ENCODE measurements at places on chromosomes 7 and 10.

DNA sequence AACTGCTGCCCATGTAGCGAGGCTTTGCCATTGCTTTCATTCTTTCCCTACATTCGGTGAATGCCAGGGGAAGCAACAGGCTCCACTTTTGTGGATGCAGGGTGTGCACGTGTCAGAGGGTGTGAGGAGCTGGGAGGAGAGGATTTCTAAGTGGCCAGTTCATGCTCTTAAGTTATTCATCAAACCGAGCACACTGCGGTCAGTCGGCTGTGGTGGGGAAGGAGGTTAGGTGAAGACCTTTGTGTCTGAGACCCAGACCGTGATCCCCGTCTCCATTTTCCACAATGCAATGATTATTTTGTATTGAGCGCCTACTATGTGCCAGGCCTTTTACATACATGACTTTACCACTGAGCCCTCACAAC is 438.6 kb upstream of the GALNT17 start:
- no peak for DNase-seq

GRCh38 chr7:151585744-151586393 is 66.2 kb upstream of the RHEB start:
- no peak for DNase-seq

DNA sequence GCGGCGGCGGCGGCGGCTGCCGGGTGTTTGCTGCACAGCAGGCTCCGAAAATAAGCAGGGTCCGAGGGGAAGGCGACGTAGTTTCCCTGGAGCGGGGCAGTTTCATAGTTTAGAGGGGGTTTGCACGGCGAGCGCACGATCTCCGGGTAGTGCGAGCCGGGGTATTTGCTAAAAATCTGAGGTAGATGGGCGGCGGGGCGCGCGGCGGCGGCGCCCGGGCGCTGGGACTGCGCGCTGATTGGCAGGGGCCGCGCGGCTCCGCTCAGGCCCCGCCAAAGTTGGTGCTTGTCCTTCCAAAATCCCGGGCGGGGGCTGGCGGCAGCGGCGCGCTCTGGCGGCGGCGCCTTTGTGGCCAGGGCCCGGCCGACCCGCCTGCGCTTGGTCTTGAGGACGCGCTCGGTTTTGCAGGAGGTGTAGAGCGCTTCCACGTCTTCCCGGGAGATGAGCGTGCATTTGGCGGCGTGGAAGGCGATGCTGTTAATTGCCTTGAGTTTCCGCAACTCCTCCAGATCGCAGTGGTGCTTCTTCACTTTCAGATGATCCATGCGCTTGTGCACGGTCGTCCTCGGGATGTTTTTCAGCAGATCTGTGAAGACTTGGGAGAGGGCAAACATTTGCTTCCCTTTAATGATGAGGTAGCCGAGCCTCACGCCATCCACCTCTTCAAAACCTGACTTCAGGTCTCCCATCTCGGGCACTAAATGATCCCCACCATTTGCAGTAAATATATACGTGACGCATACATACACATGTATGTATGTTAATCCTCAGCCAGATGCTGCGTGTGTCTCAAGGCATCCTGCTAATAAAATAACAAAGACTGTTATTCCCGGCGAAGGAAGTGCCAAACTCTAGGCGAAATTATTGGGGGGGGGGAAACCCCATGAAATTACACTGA is 8.1 kb downstream of the SKIDA1 start:
- peak; percentile 72 for DNase-seq

DNA sequence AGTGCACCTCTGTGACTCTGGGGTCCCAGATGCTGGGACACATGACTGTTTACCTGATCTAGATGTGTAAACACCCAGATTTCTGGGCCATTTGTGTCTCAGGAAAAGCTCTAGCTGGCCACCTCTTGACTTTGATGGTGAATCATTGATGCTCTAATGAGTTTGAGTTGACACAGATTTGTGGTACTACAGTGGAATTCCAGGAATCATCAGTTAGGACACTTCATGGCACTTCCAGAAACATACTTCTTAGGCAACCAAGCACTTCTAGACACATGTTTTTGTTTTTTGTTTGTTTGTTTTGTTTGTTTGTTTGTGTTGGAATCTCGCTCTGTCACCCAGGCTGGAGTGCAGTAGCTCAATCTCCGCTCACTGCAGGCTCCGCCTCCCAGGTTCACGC is 302.2 kb upstream of the ZMIZ1 start:
- no peak for DNase-seq

- DNase-seq: no peak
Observed at GRCh38 chr10:77724820-77725219, 87.2 kb upstream of the KCNMA1 start.

GRCh38 chr10:89580243-89580642 is 44.8 kb upstream of the SLC16A12 start:
- no peak for DNase-seq

GRCh38 chr10:34593374-34593890 is 221.7 kb downstream of the PARD3 start:
- DNase-seq: no peak

DNA sequence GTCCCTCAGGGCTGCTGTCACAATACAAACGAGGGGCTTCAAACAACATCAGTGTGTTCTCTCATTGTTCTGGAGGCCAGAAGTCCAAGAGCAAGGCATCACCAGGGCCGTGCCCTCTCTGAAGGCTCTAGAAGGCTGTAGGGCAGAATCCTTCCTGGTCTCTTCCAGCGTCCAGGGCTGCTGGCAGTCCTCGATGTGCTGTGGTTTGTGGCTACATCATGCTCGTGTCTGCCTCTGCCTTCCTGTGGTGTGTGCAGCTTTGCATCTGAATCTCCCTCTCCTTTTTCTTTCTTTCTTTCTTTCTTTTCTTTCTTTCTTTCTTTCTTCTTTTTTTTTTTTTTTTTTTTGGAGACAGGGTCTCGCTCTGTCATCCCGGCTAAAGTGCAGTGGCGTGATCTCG is 103.5 kb downstream of the INSYN2A start:
- no peak for DNase-seq

DNA sequence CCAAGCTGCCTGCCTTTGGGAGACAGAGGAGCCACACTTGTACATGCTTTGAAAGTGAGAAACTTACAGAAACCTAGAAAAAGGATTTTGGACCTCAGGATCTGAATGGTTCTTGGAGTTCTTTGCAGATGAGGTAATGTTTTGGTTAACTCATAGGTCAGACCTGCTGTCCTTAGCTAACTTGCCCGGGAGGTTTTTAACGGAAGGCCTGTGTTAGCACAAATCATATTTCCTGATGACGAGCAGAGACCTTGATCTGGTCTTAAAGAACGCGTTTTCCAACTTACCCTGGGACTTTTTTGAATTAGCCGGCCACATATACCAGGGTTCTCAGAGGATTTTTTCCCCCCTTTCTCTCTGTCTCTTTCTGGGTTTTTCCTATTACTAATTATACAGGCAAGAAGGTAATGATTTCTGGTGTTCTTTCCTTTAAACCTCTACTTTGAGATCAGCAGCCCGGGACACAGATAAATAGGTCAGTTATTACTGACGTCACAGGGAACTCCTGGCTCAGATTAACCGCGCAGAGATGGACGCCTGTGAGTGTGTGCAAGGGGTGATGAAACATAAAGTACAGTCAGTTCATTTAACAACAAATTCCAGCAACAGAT is 101.7 kb upstream of the KLF6 start:
- DNase-seq: no peak

DNA sequence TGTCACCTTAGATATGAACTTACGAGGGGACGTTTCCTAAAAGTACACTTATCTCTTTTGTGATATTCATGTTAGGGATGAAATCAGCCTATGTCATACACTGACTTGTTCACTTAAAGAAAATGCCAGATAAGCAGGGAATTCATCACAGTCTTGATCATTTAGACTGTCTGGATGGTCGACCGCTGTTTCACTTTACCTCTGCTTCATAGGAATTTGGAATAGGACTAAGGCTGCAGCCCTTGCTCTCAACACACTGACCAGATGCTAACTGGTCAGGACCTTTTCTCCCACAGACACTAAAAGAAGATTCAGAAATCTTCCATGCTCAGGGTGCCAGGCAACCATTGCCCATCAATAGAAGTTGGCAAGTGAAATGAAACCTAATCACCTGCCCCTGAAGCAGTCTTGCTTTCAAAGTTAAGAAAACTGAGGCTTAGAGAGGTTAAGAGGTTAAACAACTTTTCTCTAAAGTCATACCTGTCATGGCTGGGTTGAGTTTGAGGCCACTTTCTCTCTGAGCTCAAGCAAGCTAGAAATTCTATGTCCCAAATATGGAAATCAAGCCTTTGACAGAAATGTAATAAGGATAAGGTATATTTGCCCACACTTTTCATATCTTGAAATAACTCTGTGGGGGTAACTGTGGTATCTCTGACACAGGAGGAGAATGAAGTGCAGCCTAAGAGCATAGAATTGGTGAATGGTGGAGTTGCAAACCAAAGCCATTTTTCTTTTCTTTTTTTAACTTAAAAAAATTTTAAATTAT is 77.1 kb downstream of the MAP3K8 start:
- no peak for DNase-seq

GRCh38 chr7:110760341-110760740 is 330.6 kb upstream of the LRRN3 start:
- no peak for DNase-seq

- peak; percentile 27 for DNase-seq
Observed at GRCh38 chr10:103703941-103704919, 151.1 kb downstream of the SH3PXD2A start.
